ENCODE measurements at places on chromosomes 6 and 20. TPM values are rescaled to one million over a fixed set of nuclear protein-coding genes. Genes with fewer than 3 reads are reported as not detected.

The TTK gene
- total RNA-seq: 0.15 TPM

The FAM184A gene
- total RNA-seq: 0.52 TPM

The HUS1B gene
- total RNA-seq: not detected

The THBD gene
- 50.0 TPM for total RNA-seq

The TSPO2 gene
- total RNA-seq: not detected

The SPATS1 gene
- not detected for total RNA-seq

The TBX18 gene
- total RNA-seq: 0.88 TPM

The R3HDML gene
- not detected for total RNA-seq

The PTPRT gene
- total RNA-seq: 0.09 TPM

The PDYN gene
- not detected for total RNA-seq

The TRMT11 gene
- total RNA-seq: 7.9 TPM

The SNX3 gene
- 171 TPM for total RNA-seq

The LTB gene
- total RNA-seq: 0.69 TPM

The GSTA4 gene
- total RNA-seq: 16.9 TPM

The SOBP gene
- 27.6 TPM for total RNA-seq

The C20orf141 gene
- not detected for total RNA-seq

The GABRR1 gene
- 0.15 TPM for total RNA-seq

The NHLRC1 gene
- 3.0 TPM for total RNA-seq

The PDE7B gene
- total RNA-seq: 4.3 TPM

The CFAP206 gene
- not detected for total RNA-seq

The CALHM5 gene
- total RNA-seq: 0.58 TPM

The PSORS1C2 gene
- not detected for total RNA-seq

The TAF4 gene
- total RNA-seq: 17.7 TPM

The SUMO4 gene
- total RNA-seq: 0.32 TPM

The CAP2 gene
- total RNA-seq: 452 TPM

The UBE2C gene
- 0.34 TPM for total RNA-seq

The GJA1 gene
- 9.8 TPM for total RNA-seq

The MYLK2 gene
- 144 TPM for total RNA-seq

The RUNX2 gene
- total RNA-seq: 0.69 TPM

The RCAN2 gene
- 32.2 TPM for total RNA-seq

The KIAA1755 gene
- 2.4 TPM for total RNA-seq

The STX11 gene
- total RNA-seq: 1.4 TPM

The MLN gene
- total RNA-seq: not detected

The C6orf15 gene
- total RNA-seq: not detected

The ZC2HC1B gene
- not detected for total RNA-seq

The FAM83D gene
- total RNA-seq: 0.11 TPM

The SLC22A3 gene
- total RNA-seq: 45.4 TPM

The SGK2 gene
- not detected for total RNA-seq
